ENCODE measurements at places on chromosomes 6 and 20. TPM values are rescaled to one million over a fixed set of nuclear protein-coding genes. Genes with fewer than 3 reads are reported as not detected.

Gene NFATC2
- 8.0 TPM for total RNA-seq

DNA sequence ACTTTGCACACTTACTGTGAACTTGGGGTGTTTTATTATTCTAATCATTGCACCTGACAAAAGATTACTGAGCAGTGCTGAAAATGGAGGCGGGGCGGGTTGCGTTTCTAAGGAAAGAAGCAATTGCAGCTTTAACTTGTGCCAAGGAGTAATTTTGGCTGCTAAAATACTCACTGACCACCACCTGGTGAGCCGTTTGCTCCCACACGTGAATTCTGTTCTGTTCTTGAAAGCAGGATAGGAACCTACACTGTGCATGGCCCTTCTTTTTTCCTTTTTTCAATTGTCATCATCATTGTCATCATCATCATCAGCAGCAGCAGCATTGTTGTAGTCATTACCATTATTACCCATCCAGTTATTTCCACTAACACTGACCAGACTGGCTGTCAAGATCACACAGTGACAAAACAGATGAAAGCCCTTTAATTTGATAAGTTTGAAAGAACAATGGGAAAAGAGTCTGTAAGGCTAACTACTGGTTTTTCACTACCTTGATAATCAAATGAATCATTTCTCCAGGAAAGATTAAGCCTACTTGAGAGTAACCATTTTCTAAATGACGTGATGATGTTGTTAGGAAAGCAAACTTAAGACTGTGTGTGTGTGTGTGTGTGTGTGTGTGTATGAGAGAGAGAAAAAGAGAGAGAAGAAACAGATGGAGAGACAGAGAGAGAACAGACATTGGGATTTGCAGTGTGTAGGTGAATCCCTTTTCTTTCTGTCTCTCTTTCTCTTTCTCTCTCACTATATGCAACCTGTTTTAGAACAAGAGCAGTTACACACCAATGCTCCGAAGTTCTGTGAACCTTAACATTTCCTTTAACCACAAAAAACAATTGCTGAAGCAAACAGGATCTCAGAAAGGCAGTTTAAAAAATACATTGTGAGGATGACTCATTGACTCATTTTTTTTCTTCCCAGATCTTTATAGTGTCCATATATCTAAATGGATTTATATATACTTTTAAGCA, 3.8 kb downstream of the RIPOR2 start:
- peaks cover 48% of the 10 kb centered on the region for H3K4me1 ChIP-seq
- no peaks in the 10 kb centered on the region for H3K36me3 ChIP-seq
- DNase-seq, result no peak
- H3K4me3 ChIP-seq, result no peak overlapping the region
- H3K27me3 ChIP-seq, result no peaks in the 10 kb centered on the region
- no peak overlapping the region for H3K27ac ChIP-seq

Gene C20orf202
- 1.0 TPM for total RNA-seq

- H3K4me3 ChIP-seq, result no peak overlapping the region
- H3K36me3 ChIP-seq, result no peaks in the 10 kb centered on the region
- H3K27ac ChIP-seq, result no peak overlapping the region
- no peaks in the 10 kb centered on the region for H3K27me3 ChIP-seq
Observed at GRCh38 chr6:137737836-137738596, 129.0 kb upstream of the TNFAIP3 start.

GRCh38 chr6:87623248-87623647, 33.3 kb downstream of the ORC3 start:
- H3K36me3 ChIP-seq, result no peaks in the 10 kb centered on the region
- DNase-seq, result peak; percentile 6
- no peak overlapping the region for H3K27ac ChIP-seq
- H3K4me1 ChIP-seq, result no peaks in the 10 kb centered on the region
- no peaks in the 10 kb centered on the region for H3K27me3 ChIP-seq

GRCh38 chr6:4359108-4359730, 223.8 kb upstream of the ECI2 start:
- no peak overlapping the region for H3K4me3 ChIP-seq
- no peaks in the 10 kb centered on the region for H3K27me3 ChIP-seq
- no peaks in the 10 kb centered on the region for H3K36me3 ChIP-seq
- no peak for DNase-seq
- H3K27ac ChIP-seq, result peak overlapping the region; percentile 91

Gene HSPA12B
- 28.3 TPM for total RNA-seq

Gene SLC35B2
- 44.4 TPM for total RNA-seq

DNA sequence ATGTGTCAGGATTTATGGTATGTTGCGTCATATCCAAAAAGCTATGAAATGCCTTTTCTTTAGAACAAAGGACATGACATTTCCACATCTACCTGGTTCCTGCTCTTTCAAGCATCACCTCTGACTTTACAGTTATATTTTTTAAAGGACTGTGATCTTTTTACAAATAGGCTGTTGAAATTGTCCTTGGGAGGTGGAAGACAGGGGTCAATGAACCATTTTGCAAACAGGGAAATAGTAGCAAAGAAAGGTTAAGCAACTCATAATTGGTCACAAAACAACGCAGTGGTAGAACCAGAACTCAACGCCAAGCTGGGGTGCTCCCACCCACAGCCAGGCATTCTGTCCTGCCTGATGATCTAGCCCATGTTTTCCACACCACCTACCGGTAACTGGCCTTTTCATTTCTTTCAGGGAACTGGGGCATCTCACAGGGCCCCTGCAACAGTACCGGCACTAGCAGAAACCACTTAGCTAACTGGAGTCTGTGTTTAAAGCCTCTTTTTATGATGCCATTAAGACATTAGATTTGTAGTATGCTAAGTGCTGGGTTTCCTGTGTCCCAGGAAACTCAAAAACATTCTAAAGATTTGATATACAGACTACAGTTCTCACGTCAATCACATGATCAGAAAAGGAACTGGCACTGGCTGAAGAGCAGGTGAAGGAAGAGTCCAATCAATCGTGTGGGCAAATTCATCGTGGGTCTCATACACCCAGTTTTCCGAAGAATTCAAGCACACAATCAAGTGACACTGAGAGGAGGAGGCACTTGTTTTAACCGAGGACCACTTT, 13.9 kb downstream of the ZNF217 start:
- DNase-seq, result peak; percentile 46
- H3K27ac ChIP-seq, result peak overlapping the region; percentile 46
- H3K4me3 ChIP-seq, result no peak overlapping the region
- H3K27me3 ChIP-seq, result no peaks in the 10 kb centered on the region
- peaks cover 5% of the 10 kb centered on the region for H3K4me1 ChIP-seq
- H3K36me3 ChIP-seq, result peaks cover 32% of the 10 kb centered on the region

DNA sequence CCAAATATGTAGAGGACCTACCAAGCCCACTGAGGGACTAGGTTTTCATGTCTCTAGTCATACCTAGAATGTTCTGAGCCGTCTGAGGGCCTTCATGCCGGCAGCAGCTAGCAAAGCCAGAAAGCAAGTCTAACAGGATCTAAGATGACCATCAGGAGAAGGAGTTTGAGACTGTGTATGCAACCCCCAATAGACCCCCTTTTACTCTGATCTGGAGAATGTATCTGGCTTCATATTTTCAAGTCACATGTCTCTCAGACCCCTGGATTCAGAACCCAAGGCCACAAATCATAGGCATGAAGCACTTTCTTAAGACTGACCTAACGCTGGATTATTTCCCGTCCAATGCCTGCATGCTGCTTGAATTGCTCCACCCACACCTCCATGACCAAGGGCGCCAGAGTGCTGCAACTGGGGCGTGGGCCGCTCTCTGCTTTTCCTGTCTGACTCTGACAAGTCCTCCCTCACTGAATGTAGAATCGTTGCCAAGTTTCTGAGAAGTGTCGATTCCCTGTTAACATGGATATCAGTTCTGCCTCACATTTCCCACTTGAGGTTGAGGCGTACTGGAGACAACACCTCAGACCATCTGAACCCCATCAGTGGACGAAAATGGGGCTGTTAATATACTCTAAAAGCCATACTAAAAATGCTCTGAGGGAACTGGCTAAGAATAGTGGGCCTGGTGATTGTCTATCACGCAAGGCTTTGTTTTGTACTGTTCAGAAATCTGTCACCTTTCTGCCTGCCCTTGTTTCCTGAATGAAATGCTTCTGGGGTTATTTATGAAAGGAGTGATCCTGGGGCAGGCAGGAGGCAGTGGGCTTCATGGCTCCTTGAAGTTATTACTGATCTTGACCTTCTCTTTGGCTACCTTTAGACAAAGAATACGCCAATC, 23.9 kb upstream of the ASXL1 start:
- peak overlapping the region; percentile 66 for H3K27ac ChIP-seq
- peaks cover 3% of the 10 kb centered on the region for H3K4me1 ChIP-seq
- H3K4me3 ChIP-seq, result no peak overlapping the region
- DNase-seq, result peak; percentile 12
- peaks cover 3% of the 10 kb centered on the region for H3K36me3 ChIP-seq
- H3K27me3 ChIP-seq, result no peaks in the 10 kb centered on the region

Gene SLC17A3
- not detected for total RNA-seq

DNA sequence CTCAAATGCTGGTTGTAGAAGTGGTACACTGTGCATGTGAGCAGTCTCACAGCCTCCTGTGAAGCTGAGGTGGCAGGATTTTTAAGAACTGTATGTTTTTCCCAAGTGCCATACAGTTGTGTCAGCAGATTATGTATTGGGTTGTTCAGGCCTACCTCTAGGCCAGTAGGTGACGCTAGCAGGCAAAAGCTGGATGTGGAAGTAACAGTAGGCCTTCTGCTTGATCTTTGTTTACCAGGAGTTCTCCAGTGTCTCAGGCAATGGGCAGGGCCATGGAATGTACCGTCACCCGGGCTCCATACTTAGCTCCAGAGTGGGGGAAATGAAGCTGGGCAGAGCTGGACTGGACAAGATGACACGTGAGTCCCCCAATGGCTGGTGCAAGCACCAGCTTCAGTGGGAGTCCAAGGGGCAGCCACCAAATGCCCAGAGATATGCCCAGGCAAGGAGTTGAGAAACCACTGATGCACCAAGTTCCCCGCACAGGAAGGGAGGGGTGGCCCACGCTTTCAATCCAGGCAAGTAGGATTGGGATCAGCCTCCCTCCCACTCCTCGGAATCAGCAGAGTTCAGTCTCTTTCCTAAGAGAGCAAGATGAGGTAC, 289.7 kb downstream of the HTR1B start:
- H3K4me1 ChIP-seq, result no peaks in the 10 kb centered on the region
- H3K36me3 ChIP-seq, result no peaks in the 10 kb centered on the region
- H3K4me3 ChIP-seq, result no peak overlapping the region
- H3K27me3 ChIP-seq, result no peaks in the 10 kb centered on the region

Gene FAM83D
- total RNA-seq, result 2.2 TPM

- no peaks in the 10 kb centered on the region for H3K27me3 ChIP-seq
- no peak overlapping the region for H3K27ac ChIP-seq
- H3K4me1 ChIP-seq, result peaks cover 28% of the 10 kb centered on the region
- no peak overlapping the region for H3K4me3 ChIP-seq
Observed at GRCh38 chr20:51533291-51534172, 9.0 kb downstream of the NFATC2 start.

Gene HCK
- total RNA-seq, result 28.1 TPM

DNA sequence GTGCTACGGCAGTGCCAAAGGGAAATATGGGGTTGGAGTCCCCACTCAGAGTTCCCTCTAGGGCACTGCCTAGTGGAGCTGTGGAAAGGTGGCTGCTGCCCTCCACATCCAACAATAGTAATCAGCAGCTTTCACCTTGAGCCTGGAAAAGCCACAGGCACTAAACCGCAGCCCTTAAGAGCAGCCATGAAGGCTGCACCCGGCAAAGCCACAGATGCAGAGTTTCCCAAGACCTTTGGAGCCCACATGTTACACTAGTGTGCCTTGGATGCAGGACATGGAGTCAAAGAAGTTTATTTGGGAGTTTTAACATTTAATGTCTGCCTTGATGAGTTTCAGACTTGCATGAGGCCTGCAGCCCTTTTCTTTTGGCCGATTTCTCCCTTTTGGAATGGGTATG, 91.4 kb upstream of the HSF2 start:
- DNase-seq, result no peak
- no peaks in the 10 kb centered on the region for H3K36me3 ChIP-seq
- no peaks in the 10 kb centered on the region for H3K27me3 ChIP-seq

Gene GPX5
- total RNA-seq, result not detected

DNA sequence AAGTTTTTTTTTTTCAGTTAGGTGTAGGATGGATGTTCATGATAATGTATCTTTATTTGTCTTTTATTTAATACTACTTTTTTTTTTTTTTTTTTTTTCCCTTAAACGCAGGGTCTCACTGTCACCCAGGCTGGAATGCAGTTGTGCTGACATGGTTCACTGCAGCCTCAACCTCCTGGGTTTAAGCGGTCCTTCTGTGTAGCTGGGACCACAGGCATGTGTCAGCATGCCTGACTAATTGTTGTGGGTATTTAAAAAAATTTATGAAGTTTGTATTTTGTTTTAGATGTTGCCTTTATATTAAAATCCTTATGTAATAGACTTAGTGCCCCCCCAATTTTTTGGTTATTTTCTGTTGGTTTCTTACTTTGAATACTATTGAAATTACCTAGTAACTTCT, 42.6 kb downstream of the NCOA3 start:
- no peaks in the 10 kb centered on the region for H3K4me1 ChIP-seq
- no peak for DNase-seq
- H3K4me3 ChIP-seq, result no peak overlapping the region
- no peak overlapping the region for H3K27ac ChIP-seq
- no peaks in the 10 kb centered on the region for H3K36me3 ChIP-seq

Gene ARHGAP18
- total RNA-seq, result 70.7 TPM

GRCh38 chr6:139871803-139872510, 497.5 kb upstream of the CITED2 start:
- no peak for DNase-seq
- no peaks in the 10 kb centered on the region for H3K4me1 ChIP-seq
- H3K4me3 ChIP-seq, result no peak overlapping the region
- H3K36me3 ChIP-seq, result no peaks in the 10 kb centered on the region

- H3K27ac ChIP-seq, result no peak overlapping the region
- no peaks in the 10 kb centered on the region for H3K36me3 ChIP-seq
- H3K4me3 ChIP-seq, result no peak overlapping the region
- no peak for DNase-seq
- H3K4me1 ChIP-seq, result no peaks in the 10 kb centered on the region
Observed at GRCh38 chr6:46035242-46035641, 19.6 kb upstream of the CLIC5 start.

Gene SOX4
- total RNA-seq, result 61.4 TPM

Gene C20orf144
- total RNA-seq, result 0.31 TPM

DNA sequence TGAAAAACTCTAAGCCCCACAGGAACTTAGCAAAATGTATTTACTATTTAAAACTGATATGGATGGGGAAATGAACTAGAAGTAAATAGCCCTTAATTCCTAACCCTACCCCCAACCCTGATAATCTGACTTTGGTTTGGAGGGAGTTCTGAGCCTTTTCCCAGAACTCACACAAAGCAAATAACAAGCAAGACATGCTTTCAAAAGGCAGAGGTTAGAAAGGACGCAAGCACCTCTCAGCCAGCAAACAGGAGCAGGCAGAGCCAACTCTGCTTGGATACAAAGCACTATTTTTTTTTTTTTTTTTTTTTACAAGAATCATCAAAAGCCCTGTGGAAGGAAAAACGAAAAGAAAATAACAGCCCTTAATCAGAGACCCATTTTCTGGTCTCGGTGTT, 58.7 kb downstream of the SLC22A23 start:
- no peaks in the 10 kb centered on the region for H3K36me3 ChIP-seq
- no peak overlapping the region for H3K27ac ChIP-seq
- no peak overlapping the region for H3K4me3 ChIP-seq
- H3K4me1 ChIP-seq, result no peaks in the 10 kb centered on the region

Gene ESF1
- 9.8 TPM for total RNA-seq

- DNase-seq, result no peak
- peaks cover 2% of the 10 kb centered on the region for H3K36me3 ChIP-seq
- H3K27ac ChIP-seq, result no peak overlapping the region
- H3K4me3 ChIP-seq, result no peak overlapping the region
- no peaks in the 10 kb centered on the region for H3K27me3 ChIP-seq
Observed at GRCh38 chr6:37913210-37913609, 93.7 kb downstream of the ZFAND3 start.

All from lung (tissue), 17 donors.